Right lobe of liver (tissue), 6 donors: ENCODE measurements at places on chromosomes 3 and 15.

DNA sequence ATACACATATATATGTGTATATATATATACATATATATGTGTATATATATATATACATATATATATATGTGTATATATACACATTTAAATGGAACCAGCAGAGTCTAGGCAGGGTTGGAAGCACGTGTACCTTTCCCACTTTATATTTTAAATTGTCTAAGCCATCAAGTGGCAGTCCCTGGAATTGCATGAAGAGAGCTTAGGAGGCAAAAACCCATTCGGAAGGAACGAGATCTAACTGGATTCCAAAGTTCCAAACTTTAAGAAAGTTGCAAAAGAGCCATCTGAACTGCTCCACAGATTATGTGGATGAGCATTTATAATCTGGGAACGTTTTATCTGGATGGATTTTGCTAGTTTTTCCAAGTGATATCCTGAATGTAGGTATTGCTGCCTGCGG lies 186.5 kb downstream of the FOXP1 start:
- DNase-seq = no peak

- DNase-seq = no peak
Measured at GRCh38 chr3:161556941-161557340, 60.3 kb downstream of the OTOL1 start.

- DNase-seq = no peak
Measured at GRCh38 chr3:169387751-169388696, 275.5 kb downstream of the MECOM start.

DNA sequence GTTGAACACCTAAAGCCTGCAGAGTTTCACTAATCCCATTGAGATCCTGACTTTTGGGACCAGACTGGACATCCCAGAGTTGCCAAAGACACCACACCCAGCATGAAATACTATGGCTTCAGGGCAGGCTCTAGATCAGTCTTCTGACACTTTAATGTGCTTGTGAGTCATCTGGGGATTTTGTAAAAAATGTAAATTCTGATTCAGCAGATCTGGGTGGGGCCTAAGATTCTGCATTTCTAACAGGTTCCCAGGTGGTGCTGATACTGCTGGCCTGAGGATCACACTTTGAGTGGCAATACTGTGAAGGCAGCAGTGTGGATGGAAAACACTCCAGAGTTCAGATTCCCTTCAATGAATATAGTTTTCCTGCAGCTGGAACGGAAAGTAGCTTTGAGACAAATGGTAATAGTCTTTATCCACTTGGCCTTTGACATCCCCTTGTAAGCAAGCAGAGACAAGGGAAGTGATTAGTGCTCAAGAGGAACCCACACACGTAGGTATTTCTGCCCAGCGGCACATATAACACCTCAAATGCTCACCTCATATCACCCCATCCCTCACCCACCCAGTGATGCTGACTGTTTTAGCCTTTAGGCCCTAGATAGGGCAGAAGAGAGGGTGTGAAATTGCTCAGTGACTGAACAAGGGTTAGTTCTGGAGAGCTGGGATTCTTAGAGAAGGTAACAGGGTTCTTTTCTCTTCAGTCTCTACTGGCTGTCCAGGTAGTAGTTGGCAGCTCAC lies 51.5 kb upstream of the GSK3B start:
- no peak for DNase-seq

DNA sequence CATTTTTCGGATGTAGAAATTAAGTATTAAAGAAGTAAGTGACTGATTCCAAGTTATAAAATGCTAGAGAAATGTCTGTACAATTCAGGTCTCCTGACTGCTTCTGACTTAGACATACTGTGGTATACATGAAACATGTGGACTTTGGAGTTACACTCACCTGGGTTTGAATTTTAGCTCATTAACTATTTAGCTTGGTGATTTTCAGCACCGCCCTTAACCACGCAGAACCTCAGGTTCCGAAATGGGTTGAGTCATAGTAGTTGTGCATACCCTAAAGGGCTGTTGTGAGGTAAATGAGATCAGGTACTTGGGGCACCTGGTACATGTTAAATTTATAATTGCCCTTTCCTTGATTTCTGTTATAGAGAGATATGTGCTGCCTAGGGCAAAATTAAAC lies 32.9 kb upstream of the UTS2B start:
- no peak for DNase-seq

- no peak for DNase-seq
Measured at GRCh38 chr3:49388289-49388820, 23.4 kb downstream of the RHOA start.

- no peak for DNase-seq
Measured at GRCh38 chr3:38599886-38600285, 49.6 kb downstream of the SCN5A start.
